ENCODE measurements at places on chromosomes 12 and 14.

GRCh38 chr14:33948869-33949408, 1.9 kb downstream of the EGLN3 start:
- no peak for DNase-seq

GRCh38 chr12:53060721-53061276, 10.9 kb downstream of the TNS2 start:
- DNase-seq: no peak

- no peak for DNase-seq
Measured at GRCh38 chr12:32993404-32993803, 96.8 kb upstream of the PKP2 start.

GRCh38 chr12:113816866-113817265, 149.3 kb downstream of the RBM19 start:
- no peak for DNase-seq

- no peak for DNase-seq
Measured at GRCh38 chr14:61472011-61472672, 150.8 kb downstream of the PRKCH start.

DNA sequence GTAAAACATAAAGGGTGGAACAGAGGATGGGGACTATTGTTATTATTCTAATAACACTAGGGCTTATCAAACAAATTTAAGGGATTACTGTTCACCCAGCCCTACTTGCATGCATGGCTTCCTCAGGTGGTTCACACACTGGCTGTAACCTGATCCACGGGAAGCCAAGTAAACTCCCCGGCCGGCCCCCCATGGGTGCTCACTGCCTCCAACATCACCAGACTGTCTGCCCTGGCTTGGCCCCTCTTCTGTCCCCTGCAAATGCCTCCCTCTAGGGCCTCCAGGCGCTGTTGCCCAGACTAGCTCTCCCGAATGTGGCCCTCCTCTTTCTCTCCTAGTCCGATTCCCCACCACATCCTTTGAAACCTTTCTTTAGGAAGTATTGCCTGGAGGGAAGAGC, 18.6 kb downstream of the FAIM2 start:
- DNase-seq: no peak

DNA sequence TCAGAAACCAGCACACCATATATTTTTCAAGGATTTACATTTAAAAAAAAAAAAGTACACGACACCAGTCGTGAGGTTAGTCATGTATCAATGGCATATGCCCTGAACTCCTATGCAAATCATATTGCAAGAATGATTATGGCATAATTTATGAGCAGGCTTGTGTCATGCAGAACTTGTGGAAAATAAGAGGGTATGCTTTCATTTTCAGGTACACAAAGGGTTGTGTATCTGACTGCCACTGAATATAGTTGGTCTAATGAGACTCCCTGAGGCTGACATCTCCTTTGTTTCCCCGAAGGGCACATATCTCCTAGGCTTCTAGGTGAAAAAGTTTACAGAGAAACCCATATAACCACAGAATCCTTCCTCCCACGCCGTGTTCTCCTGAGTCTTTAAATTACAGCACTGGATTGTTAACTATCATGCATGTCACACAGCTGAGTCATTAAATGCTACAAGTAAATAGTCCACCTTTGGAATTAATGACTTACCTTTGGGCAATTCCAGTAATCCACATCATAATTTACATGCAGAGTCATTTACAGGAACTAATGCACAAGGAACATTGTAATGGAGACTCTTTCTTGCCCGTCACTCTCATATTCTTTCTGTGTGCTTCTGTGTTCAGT, 356.7 kb upstream of the DIO2 start:
- no peak for DNase-seq

- no peak for DNase-seq
Measured at GRCh38 chr12:90080616-90081015, 372.0 kb upstream of the ATP2B1 start.

DNA sequence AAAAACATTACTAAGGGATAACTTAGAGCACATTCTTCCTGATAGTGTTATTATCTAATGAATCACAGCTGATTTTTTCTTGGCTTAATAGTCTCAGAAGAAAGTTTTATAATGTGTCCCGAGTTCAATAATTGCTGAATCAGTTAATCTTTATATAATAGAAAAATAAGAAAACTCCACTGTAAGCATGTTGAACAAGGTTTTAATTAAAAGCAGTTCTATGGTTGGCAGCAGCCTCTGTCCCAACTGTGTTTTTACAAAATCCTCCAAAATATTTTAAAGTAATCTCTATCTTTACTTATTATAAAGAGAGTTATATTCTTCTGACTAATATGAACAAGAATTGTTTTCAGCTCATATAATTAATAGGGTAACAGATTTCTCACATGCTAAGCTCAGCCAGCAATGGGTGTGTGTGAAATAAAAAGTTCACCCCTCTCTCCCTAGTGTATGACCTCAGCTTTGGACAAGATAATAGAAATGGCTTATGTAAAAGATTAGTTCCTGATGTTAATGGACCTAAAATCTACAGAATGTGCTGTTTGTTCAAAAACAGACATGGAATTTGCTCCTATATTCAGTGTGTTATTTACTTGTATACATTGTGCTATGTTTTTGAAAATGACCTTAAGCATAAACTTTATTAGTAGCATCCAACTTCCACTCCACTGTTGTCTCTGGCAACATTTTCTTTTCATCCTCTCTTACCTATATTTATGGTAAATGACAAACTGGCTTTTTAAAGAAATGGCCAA, 67.1 kb upstream of the DCN start:
- no peak for DNase-seq

- no peak for DNase-seq
Measured at GRCh38 chr12:108296945-108297344, 42.2 kb downstream of the CMKLR1 start.

- DNase-seq: no peak
Measured at GRCh38 chr12:74337951-74338350, 199.7 kb upstream of the ATXN7L3B start.

DNA sequence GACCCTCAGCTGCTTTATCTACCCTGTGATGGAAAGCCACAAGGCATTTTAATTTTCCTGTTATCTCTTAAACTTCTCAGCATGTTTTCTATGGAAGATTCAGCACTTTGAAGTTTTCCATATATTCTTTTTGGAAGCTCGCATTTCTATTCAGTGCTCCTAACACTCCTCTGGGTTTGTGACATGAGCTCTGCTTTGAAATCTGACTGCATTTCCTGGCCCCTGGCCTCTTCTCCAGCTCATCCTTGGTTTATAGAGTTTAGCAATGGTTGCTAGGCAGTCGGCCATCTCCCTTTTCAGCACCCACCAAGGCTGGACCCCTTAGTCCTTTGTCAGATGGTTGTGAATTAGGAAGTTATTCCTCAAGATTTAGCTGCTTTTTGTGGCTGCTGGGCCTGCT, 150.6 kb downstream of the KCNA5 start:
- no peak for DNase-seq

GRCh38 chr12:68156636-68157035, 2.9 kb downstream of the IFNG start:
- DNase-seq: no peak

DNA sequence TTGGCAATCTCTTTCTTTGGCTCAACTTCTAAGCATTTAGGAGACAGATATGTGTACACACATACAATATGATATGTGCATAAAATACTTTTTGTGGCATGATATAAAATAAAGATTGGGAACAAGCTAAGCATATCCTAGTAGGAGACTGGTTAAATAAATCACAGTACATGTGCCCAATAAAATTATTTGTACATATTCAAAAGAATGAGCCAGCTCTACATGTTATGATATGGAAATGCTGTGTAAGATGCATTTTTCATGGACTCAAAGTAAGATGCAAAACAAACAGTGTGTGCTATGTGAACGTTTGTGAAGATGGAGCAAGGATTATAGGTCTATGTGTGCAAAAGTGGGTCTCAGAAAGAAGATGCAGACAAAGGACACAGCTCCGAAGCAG, 311.4 kb downstream of the TMEM132D start:
- no peak for DNase-seq

DNA sequence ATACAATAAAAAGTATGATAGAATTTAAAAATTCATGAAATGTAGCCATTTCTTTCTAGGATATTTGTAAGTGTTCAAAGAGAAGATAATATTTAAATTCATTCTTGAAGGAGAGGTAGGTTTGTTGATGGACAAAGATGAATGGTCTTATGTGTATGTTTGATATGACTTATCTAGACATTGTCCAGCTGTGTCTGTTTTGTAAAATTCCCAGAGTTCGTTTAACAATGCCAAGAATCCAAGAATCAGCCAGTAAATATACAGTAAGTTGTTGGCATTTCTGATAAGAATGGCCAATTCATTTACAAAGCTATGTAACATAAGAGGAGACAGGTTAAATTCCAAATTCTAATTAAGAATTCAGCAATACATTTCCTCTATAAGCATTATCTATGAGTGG, 150.9 kb downstream of the ADAMTS20 start:
- DNase-seq: no peak

DNA sequence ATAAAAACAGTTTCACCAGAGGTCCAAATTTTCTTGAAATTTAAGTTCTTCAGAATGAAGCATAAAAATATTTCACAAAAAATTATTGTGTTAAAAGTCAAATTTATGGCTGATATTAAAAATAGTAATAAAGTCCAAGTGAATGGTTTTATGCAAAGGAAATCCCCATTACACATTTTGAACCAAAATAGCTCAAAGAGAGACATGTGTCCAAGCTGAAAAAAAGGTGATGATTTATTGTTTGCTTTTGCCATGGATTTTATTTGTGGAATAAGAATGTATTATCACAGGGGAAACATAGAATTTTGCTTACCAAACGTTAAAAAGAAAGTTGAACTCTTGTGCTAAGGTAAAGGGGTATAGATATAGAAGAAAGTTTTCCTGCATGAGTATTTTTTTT, 4.6 kb downstream of the FOXG1 start:
- DNase-seq: no peak

DNA sequence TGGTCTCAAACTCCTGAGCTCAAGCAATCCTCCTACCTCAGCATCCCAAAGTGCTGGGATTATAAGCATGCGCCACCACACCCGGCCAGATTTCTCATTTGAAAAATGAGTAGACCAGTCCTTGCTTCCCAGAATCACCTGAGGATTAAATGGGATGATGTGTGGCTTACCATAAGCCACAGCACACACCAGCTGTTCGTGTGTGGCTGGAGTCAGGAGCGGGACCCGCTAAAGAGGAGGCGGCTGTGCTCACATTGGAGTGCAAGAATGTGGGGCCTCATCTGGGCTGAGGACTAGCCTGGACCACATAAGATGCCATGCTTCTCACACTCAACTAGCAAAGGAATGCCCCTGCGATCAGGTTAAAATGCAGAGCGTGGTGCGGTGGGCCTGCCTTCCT, 6.7 kb upstream of the ALDH2 start:
- no peak for DNase-seq

- DNase-seq: no peak
Measured at GRCh38 chr12:49109641-49110463, 795 bp downstream of the LMBR1L start.

DNA sequence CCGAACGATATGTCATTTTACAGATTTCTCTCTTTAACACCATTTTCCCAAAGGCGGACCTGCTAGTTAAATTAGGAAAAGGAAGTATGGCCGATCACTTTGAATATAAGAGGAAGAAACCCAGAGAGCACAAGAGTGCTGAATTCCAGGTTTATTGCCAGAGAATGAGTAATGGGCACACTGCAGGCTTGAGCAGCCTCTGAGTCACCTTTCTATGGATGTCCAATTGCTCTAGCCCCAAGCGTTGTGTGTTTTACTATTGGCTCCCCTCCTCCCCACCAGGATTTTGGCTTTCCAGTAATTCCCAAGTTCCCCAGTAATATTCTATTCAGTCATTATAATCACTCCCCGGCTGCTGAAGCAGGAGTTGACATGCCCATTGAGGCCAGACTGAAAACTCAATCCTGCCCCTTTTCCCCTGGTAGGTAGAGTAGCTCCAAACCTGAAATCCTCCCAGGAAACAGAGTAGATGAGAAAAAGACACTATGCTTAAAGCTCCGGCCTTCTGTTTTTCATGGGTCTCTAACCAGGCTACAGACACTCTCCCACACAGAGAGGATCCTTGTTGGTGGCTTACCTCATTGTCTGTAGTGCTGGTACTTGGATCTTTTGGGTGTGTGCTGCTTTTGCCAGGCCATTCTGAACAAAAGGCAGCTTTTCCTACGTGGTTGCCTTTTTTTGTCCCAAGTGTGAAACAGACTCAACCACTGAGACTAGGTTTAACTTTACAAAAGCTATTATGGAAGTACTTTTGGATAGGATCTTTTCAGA, 704.3 kb upstream of the FLRT2 start:
- DNase-seq: no peak

DNA sequence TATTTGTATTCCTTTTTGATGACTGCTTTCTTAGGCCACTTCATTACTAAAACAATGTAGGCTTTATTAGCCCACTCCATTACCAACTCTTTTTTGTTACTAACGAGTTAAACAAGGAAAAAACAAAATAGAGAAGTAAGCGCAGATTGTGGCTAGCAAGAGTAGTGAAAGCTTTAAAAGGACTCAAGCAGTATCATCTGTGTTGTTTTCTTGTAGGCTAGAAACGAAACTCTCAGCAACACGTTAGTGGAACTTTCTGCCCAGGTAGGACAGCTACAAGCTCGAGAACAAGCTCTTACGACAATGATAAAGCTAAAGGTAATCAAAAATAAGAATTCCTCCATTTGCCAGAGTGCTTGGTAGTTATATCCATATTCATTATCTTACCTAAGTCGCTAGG, 11.1 kb downstream of the CCDC62 start:
- no peak for DNase-seq

- DNase-seq: no peak
Measured at GRCh38 chr14:106276326-106277267, 750.2 kb downstream of the TMEM121 start.

- no peak for DNase-seq
Measured at GRCh38 chr14:28653521-28653920, 113.1 kb upstream of the FOXG1 start.

All from stimulated activated CD4-positive, alpha-beta T cell treated with anti-CD3 and anti-CD28 coated beads, TNF-alpha, amount 100 ng/mL, for 1 hour (primary cell).